ENCODE measurements at places on chromosomes 6 and 20.

- DNase-seq, result no peak
Measured at GRCh38 chr6:25576919-25577318, 75.1 kb upstream of the SCGN start.

GRCh38 chr20:4812641-4813075, 90.9 kb downstream of the PRND start:
- no peak for DNase-seq

- no peak for DNase-seq
Measured at GRCh38 chr6:15239616-15240364, 6.1 kb upstream of the JARID2 start.

DNA sequence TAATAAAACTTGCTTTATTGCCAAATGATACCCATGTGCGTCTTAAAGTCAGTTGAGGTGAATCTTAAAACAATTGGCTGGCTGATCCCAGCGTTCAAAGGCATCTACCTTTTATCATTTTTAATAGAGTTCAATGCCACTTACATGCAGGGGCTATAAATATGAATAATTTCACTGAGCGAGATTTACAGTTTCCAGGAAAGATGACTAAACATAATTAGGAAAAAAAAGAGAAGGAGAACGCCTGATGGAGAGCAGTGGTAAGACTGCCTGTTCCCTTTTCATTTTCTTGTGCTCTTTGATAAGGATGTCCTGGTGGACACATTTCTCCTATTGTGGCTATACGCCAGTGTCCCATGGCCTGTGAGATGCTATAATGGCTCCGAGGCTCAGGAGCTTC, 139.9 kb upstream of the SLC22A23 start:
- no peak for DNase-seq

- no peak for DNase-seq
Measured at GRCh38 chr6:147508866-147509608, 547 bp downstream of the SAMD5 start.

- no peak for DNase-seq
Measured at GRCh38 chr6:134590004-134590403, 272.1 kb upstream of the SGK1 start.

DNA sequence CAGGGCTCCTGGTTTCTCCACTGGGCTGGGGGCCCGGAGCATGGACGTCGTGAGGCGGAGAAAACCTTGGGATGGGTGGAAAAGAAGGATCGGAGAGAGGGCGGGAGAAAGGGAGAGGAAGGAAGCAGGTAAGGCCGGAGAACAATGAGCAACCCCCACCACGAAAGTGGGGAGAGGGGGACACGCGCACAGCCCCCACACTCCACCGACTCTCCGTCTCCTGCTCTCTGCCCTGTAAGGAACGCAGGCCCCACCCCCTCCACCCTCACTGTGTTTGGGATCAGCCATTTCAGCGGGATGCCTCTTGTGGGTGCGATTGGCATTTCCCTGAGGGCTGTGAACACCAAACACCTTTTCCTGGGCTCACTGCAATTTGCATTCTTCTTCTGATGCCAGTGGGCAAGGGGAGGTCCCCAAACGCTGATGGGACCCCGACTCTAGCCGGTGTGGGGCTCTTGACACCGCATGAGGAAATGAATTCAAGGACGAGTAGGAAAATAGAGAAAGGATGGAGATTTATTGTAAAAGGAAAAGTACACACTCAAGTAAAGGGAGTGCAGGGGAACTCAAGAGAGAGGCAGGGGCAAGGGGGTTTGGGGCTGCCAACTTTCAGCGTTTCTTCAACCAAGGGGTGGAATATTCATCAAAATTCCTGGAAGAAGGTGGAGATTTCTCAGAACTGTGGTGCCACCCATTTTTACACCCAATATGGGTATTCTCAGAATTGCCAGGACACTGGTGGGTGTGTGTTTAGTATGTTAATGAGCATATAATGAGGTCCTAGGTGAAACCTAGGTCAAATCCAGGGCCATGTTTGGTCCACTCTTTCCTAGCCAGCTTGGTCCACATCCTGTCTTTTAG, 13.1 kb upstream of the RAET1L start:
- DNase-seq, result no peak

- no peak for DNase-seq
Measured at GRCh38 chr6:113754291-113754690, 102.9 kb upstream of the MARCKS start.

GRCh38 chr6:44022296-44022661, 105.0 kb downstream of the MRPL14 start:
- no peak for DNase-seq

DNA sequence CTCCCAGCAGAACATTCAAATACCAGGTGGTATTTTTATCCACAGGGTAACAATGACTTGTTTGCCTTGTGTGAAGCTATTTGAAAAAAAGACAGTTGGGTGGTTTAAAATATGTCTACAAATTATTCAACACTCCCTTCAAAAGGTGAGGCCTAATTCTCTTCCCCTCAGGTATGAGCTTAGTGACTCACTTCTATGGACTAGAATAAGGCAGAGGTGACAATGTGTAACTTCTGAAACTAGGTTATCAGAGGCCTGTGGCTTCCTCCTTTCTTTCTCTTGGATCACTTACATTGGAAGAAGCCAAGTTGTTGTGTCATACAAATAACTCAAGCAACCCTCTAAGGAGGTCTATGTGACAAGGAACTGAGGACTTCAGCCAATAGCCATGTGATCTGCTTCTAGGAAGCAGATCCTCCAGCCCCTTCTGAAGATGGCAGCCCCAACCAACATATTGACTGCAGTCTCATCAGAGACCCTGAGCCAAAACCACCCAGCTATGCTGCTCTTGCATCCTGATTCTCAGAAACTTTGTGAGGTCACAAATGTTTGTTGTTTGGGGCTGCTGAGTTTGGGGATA, 102.6 kb downstream of the SNAP25 start:
- DNase-seq, result no peak

DNA sequence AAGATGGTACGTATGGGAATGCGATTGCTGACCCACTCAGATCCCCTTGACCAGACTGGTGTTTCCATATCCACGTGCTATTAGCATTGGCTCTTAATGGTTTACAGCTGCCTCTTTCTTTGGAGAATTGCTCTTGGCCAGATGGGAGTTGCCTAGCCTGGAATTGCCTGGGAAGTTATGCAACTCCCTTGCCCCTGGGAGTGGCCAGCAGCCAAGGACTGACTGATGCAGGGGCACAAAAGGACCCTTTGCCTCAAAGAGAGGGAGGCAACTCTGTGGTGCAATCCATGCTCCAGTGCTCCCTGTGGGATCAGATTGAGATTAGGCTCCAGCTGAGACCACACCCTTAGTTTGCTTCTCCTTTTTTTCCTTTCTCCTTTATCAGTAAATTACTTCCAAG, 203.5 kb upstream of the JAG1 start:
- no peak for DNase-seq

DNA sequence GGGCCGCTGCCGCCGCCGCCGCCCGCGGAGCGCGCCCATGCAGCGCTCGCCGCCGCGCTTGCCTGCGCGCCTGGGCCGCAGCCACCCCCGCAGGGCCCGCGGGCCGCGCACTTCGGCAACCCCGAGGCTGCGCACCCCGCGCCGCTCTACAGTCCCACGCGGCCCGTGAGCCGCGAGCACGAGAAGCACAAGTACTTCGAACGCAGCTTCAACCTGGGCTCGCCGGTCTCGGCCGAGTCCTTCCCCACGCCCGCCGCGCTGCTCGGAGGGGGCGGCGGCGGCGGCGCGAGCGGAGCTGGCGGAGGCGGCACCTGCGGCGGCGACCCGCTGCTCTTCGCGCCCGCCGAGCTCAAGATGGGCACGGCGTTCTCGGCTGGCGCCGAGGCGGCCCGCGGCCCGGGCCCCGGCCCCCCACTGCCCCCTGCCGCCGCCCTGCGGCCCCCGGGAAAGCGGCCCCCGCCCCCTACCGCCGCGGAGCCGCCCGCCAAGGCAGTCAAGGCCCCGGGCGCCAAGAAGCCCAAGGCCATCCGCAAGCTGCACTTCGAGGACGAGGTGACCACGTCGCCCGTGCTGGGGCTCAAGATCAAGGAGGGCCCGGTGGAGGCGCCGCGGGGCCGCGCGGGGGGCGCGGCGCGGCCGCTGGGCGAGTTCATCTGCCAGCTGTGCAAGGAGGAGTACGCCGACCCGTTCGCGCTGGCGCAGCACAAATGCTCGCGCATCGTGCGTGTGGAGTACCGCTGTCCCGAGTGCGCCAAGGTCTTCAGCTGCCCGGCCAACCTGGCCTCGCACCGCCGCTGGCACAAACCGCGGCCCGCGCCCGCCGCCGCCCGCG, 730 bp downstream of the INSM1 start:
- DNase-seq, result no peak

DNA sequence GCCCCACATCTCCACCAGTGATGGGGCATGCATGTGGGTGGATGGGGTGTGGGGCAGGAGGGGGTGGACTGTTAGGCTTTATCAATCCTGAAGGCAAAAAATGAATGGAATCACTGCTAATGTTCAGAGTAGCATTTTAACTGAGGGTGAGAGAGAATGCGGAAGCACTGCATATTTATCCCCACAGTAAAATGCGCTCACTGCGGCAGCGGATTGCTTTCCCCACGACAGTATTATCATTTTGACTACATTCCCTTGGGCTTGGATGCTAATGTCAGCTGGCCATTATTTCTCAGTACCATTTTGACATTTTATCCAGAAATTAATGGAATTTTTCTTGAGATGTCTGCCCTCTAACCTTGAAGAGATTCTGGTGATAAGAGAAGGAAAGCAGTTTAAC, 13.4 kb downstream of the ALDH8A1 start:
- DNase-seq, result no peak

DNA sequence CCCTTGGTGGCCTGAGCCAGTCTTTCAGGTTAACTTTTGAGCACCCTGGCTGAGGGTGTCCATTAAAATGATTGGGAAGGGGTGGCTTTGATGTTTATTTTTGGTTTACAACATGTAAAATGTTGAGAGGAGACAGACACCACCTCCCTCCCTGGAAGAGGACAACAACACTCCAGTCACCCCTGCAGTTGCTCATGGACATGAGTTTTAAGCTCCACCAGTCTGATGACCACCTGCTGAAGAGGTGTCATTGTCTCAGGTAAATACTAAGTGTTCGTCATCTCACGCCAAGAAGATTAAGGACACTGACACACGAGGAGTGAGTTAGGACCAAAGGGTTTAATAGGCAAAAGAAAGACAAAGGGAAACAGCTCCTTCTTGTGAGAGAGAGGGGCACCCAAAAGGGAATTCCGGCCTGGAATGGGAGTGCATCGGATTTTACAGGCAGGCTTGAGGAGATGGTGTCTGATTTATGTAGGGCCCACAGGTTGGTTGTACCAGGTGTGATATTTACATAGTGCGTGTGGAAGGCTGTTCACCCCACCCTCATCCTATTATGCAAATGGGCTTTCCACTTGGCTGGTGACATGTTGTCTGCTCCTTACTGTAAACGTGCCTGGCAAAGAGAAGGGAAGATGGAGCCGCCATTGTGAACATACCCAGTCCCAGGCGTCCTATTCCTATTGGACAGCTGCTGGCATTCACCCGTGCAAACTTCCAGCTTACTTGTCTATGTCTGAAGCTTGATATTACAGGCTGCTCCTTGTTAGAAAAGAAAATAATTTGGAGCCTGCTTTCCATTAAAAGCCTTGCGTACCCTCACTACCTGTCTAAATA, 6.6 kb downstream of the HLA-B start:
- DNase-seq, result no peak

DNA sequence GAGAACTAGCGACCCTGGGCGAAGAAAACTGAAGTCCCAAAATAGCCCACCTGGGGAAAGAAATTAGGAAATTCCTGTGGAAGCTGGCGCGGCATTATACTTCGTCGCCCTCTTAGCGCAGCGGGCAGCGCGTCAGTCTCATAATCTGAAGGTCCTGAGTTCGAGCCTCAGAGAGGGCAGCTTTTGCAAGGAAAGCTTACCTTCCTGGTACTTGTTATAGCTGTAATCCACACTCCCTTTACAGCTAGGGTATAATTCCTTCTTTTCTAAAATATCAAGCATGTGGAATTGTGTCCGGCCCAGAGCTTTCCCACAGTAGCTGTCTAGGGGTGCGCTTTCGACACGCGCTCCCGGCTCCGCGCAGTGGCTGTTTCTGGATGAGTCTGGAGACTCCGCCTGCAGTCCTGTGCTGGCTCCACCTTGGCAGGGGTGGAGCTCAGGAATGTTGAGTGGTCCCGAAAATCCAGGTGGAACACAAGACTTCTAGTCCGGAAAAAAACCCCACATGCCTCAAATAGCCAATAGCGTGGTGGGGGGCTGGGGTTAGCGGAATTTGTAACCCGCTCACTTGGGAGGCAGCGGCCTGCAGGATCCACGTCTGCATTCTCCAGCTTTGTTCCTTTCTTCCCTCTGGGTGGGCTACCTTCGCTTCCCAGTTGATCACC, 83.7 kb upstream of the ZNF322 start:
- no peak for DNase-seq

GRCh38 chr20:20439602-20440190, 71.8 kb downstream of the INSM1 start:
- no peak for DNase-seq

GRCh38 chr20:63027922-63028389, 21.2 kb upstream of the BHLHE23 start:
- no peak for DNase-seq

DNA sequence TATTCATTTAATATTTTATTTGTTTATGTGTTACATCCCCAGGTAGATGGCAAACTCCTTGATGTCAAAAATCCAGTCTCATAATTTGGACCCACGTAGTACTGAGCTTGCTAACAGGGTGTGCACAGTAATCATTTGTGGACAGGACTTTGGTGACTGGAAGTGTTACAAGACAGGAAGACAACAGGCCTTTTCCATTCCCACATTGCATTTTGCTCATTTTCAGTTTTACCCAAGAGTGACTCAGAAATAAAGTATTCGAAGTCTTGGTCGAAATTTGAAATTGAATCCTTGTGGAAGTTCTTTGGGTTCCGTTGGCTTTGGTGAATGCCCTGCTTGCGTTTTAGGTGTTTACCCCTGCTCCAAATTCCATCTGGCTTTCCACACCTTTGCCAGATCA, 63.0 kb upstream of the THBS2 start:
- DNase-seq, result no peak

DNA sequence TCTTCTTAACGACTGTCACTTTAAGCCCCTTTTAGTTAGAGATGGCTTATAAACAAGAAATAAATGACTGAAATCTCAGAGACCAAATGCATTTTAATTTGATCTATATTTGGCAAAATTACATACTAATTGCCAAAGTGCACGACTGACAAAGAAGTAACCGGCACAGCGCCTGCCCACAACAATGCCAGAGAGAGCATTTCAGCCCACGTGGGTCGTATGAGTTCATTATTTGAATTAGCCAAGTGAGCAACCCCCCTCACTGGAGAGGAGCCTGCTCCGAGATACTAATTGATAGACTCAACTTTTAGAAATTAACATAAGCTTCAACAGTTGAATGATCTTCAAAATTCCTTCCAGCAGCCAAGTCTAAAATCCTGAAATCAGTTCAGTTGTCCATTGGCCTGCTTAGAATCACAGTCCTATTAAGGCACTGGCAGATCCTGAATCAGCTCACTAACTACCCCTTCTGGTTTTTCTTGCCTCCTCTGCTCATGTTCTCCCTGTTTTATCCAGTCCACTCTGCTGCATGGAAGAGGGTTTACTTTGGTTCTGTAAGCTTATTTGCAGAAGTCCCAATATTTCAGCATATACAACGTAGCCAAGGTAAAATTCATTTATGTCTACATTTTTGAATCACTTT, 519.1 kb upstream of the AGPAT4 start:
- no peak for DNase-seq

- DNase-seq, result no peak
Measured at GRCh38 chr6:100229512-100229911, 235.2 kb downstream of the SIM1 start.

All from effector memory CD4-positive, alpha-beta T cell (primary cell).